ENCODE measurements at places on chromosomes 3 and 15.

GRCh38 chr3:13538520-13539291, 10.2 kb upstream of the FBLN2 start:
- no peak for DNase-seq

- no peak for DNase-seq
Measured at GRCh38 chr3:16427103-16427965, 86.2 kb downstream of the RFTN1 start.

GRCh38 chr3:80970292-80970691, 791.2 kb downstream of the GBE1 start:
- no peak for DNase-seq

- DNase-seq = no peak
Measured at GRCh38 chr3:87478716-87479115, 202.3 kb upstream of the POU1F1 start.

- DNase-seq = no peak
Measured at GRCh38 chr3:49339581-49339940, 292 bp downstream of the USP4 start.

DNA sequence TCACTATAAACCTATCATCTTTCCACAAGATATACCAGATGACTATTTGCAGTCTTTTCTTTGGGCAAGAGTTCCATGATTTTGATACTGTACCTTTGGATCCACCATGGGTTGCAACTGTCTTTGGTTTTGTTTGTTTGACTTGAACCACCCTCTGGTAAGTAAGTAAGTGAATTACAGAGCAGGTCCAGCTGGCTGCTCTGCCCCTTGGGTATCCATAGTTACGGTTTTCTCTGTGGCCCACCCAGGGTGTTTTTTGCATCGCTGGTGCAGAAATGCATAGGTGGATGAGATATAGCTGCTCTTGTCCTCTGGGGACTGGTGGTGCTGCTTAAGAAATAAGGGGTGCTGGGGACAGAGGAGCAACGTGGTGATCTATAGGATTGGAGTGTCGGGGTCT, 33.8 kb downstream of the CHDH start:
- no peak for DNase-seq

DNA sequence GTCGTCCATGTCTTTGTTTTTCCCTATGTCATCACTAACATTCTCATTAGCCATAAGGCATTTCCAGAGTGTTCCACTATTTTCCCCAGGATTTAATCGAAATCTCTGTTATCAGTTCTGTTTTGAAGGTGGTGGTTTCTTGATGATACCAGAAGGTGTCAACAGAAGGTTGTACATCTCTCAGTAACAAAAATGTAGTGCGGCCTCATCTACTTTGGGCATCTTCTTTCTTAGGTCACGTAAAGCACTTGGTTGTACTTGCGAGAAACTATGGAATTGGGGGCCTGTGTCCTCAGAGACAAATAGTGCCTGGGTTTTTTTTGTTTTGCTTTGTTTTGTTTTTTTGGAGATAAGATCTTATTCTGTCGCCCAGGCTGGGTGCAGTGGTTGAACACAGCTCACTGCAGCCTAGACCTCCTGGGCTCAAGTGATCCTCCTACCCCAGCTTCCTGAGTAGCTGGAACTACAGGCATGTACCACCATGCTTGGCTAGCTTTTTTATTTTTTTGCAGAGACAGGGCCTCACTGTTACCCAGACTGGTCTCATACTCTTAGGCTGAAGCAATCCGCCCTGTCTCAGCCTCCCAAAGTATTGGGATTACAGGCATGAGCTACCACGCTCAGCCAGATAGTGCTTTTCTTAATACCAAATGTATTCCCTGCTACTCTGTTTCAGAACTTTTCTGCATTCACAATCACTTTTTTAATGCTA, 61.2 kb upstream of the FURIN start:
- no peak for DNase-seq

- DNase-seq = no peak
Measured at GRCh38 chr3:177885063-177885462, 651.2 kb upstream of the KCNMB2 start.

- no peak for DNase-seq
Measured at GRCh38 chr15:65829130-65829764, 37.2 kb upstream of the DENND4A start.

DNA sequence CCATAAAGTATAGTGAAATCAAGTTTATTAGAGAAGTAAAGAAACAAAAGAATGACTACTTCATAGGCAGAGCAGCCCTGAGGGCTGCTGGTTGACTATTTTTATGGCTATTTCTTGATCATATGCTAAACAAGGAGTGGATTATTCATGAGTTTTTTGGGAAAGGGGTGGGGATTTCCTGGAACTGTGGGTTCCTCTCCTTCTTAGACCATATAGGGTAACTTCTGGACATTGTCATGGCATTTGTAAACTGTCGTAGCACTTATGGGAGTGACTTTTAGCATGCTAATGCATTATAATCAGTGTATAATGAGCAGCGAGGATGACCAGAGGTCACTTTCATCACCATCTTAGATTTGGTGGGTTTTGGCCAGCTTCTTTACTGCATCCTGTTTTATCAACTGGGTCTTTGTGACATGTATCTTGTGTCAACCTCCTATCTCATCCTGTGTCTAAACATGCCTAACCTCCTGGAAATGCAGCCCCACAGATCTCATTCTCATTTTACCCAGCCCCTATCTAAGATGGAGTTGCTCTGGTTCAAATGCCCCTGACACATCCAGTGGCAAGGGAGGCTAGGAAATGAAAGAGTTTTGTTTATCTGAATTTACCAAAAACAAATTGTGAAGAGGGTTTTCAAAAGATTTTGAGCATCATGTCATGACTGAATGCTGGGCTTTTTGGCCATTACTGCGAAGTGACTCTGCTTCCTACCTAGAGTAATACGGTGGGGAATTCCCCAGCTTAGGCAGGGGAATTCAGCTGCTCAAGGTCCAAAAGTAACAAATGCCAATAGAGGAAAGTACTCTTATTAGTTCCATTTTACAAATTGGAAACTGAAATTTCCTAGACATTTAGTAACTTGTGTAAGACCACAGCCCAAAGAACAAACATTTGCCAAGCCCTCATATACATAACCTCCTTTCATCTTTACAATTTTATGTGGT, 6.2 kb upstream of the SPSB4 start:
- DNase-seq = no peak

DNA sequence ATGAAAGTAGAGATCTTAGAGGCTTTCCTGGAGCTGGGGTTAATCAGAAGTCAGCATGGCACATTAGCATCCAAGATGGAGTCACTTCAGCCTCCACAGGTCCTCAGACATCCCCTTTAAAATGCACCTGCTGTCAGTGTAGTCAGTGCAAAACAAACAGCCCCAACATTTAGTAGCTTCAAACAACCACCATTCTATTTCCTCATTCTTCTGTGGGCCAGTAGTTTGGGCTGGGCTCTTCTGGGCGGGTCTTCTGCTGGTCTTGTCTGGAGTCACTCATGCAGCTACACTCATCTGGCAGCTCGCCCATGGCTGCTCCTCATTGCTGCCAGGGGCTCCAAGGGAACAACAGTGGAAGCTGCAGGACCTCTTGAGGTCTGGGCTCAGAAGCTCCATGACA, 99.9 kb downstream of the TLE3 start:
- peak; percentile 40 for DNase-seq

GRCh38 chr3:160480931-160481330, 31.3 kb upstream of the TRIM59 start:
- DNase-seq = no peak

- DNase-seq = no peak
Measured at GRCh38 chr3:190318666-190319065, 3.6 kb downstream of the CLDN1 start.

DNA sequence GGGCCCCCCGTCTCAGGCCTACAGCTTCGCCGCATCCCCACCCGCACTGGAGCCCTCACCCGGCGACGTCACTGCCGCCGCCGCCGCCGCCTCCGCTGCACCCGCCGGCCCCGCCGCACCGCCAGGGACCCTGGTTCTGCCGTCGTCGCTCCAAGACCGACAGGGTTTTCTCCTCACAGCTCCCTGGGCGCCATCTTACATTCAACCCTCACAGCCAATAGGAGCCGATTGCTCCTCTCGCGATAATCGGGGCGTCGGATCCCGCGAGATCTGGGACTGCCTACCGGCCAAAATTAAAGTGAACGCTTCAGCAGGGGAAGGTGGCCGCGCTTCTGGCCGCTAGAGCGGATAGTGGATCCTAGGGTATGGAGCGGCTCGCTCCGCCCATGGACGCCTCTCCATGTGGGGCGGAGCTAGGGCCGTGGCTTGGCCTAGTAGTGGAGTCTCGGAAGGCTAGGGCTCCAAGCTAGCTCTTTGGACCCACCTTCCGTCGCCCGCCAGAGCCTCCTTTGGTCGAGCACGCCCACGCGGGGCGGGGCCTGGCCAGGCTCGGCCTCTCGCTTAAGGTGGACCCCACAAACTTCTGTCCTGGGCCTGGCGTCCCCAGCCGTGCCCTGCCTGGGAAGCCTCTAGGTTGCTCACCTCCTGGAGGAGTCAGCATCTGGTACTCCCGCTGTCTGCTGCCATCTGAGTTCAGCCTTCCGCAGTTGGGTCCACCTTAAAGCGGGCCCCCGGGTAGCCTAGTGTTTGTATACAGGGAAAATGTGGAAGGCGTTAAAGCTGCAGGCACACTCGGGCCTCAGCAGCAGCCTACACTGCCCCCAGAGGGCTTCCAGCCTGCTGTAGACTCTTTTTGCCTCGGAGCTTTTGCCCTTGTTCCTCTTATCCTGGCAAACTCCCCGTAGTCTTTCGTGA, at the start of gene QRICH1:
Gene QRICH1, minus strand, starts transcription at position 219 of the 915 bp plus-strand sequence. CDS start 17,054 bp downstream, outside the sequence.
- peak; percentile 95 for DNase-seq

- no peak for DNase-seq
Measured at GRCh38 chr15:65418596-65418995, 4.2 kb downstream of the IGDCC4 start.

DNA sequence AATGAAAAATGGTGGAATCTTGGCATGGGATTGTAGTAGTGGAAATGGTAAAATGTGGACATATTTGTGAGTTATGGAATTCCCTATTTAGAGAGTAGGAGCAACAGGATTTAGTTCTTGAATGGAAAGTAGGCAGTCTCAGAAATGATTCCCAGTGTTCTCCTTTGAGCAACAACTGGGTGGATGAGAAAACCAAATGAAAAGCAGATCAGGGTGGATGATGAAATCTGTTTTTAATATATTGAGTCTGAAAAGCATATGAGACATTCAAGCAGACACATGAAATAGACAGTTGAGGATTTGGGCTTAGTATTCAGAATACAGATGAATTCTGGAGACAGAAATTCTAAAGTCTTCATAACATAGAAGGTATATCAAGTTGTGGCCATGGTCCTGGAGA, 451.3 kb downstream of the LPP start:
- no peak for DNase-seq

DNA sequence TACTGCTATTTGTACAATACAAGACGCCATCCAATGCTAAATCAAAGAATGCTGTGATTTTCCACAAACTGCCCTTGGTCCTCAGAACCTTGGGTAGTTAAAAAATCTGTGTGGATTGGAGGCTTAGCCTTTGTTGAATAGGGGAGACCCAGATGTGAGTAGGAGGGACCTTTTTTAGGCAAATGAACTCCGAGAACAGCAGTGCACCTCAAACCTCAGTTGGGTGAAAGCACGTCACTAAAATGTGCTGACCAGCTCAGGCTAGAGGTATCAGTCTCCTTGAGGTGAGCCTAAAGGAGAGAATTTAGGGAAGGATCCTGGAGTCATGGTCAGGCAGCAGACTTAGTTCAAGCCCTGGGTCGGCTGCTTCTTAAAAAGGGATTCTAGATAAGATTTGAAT, 200.7 kb downstream of the SOX2 start:
- no peak for DNase-seq

GRCh38 chr3:9935966-9936510, 2.4 kb downstream of the CRELD1 start:
- DNase-seq = no peak

DNA sequence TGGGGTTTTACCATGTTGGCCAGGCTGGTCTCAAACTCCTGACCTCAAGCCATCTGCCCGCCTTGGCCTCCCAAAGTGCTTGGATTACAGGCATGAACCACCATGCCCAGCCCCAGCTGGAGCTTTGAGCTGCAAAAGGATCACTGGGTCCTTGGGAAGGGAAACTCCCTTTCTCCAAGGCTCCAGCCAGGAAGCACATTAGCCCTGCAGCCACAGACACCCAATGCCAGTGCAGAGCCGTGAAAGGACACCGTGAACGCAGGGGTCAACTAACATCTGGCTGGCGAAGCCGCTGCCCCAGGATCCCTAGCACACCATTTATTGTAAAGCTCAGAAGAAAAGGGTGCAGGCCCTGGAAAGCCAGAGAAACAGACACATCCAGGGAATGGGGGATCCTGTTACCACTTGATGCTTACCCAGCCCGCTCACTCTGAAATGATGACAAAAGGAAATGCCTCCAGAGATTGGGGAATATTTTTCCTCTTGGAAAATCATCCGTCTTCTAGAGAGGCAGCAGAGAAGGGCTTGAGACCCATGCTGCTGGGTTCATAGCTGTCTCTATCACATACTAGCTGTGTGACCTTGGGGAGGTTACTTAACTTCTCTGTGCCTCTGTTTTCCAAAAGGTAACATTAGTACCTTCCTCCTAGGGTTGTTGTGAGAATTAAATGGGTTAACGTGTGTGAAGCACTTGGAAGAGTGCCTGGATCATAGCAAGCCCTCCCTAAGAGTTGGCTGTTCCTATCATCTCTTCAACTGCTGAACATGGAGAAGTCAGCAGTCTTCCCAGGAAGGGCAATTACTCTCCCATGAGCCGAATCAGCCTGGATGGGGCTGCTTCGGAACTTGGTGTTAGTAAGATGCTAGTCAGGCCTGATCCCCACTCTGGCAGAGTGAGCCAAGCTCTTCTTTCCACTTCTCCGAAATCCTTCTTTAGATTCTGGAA, 40.8 kb downstream of the LMCD1 start:
- no peak for DNase-seq

DNA sequence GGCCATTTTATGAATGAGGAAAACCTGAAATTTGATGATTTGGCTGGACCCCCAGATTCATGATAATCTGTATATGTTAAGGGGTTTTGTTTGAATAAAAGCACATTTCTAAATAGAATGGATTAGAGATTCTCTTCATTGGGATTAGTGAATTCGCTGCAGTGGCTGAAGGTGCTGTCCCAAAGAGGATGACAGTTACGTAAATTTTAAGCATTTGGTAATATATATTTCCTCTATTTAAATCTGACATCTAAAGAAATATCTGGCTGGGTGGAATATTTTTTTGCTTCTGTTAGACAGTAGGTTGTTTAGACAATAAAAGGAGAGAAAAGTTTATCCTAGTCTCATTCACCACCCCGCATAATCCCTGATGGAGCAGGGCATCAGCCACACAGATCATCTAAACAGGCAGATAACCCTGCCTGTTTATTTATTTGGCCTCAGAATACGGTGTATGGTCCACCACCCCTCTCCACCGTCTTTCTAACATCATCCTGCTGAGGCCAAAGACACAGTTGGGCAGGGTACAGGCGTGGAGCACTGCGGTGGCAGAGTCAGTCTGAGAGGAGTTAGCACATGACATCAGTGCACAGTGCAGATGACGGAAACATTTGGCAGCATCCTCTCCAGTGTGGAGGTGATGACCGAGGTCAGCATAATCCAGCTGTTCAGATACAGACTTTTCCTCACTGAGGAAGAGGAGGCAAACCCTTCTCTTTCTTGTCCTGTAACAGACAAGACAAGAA, 20.4 kb upstream of the NFKBIZ start:
- no peak for DNase-seq

GRCh38 chr15:64622410-64623260, 152.8 kb downstream of the RBPMS2 start:
- no peak for DNase-seq

Measured in C1 segment of cervical spinal cord (tissue), 14 donors.